Epithelial cell of esophagus (primary cell): ENCODE measurements at places on chromosomes 7 and 10.

DNA sequence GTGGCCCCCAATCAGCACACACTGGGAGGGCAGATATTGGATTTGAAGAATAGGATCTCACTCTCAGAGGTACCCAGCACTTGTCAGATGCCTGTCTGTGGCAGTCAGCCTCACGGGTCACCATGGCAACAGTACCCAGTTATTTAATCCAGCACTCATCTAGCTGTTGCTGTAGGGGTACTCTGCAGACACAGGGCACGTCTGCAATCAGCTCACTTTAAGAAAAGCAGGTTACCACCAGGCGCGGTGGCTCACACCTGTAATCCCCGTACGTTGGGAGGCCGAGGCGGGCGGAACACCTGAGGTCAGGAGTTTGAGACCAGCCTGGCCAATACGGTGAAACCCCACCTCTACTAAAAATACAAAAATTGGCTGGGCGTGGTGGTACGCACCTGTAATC is 11.9 kb downstream of the SFXN4 start:
- DNase-seq = no peak

DNA sequence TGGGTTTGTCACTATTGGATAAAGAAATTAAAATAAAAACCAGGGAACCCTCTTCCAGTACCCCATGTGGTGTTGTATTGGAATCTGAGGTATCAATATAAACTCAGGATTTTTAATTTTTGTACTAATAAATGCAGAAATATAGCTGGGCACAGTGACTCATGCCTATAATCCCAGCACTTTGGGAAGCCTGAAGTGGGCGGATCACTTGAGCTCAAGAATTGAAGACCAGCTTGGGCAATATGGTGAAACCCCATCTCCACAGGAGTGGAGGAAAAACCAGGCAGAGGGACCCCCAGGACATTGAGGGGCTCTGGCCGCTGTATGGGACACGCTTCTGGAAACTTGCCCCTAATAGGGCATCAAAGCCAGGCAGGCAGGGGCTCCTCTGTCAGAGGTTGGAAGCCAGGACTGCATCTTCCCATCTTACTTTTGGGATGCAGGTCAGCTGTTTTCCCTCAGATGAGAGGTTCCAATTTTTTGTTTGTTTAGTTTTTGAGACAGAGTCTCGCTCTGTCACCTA is 11.1 kb downstream of the ADIRF start:
- no peak for DNase-seq

DNA sequence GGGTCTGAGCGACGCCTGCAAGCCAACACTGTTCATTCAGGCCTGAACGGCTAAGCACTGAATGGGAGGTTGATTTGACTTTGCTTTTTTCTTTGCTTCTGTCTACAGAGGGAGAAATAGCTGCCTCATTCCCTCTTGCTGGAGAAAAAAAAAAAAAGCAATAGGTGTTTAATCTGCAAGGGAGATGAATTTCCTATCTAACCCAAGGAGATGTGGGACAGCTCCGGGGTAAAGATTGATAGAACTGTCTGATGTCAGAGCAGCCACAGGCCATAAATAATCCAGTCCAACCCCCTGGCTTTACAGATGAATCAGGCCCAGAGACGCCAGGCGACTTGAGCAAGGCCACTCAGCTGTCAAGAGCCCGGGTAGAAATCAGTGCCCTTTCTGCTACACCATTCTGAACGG is 168.0 kb downstream of the ARHGAP12 start:
- no peak for DNase-seq

DNA sequence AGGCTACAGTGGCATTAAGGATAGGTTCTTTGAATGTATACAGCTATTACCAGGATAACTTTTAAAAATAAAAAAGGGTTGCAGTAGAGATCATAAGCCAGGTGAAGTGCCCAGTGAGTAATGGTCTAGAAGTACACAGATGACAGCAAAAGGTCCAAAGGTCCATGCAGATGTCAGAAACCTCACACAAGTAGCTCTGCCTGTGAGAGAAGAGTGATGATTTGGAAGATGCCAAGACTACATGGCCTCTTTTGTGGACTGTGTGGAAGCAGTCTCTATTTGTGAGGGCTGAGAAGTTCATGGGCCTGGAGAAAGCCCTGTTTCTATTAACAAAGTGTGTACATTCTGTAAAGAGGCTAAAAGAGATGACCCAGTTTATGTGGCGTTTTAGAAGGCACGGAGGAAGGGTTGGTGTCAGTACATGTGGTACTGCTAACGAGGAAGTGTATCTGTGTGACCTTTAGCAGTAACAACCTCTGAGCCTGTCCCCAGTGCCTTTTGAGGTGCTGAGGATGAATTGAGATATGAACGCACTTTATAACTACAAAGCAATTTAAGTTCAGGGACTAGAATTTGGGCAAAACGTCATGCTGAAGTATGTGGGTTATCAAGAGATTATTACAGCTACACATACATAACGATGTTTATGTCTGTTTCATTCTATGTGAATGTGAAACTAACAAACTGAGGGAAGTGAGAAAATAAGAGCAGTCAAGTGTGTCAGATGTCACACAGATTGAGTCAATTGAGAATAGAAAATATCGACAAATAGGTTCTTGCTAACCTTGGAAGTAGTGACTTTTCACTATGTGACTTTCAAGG is 7.6 kb downstream of the CYCS start:
- DNase-seq = no peak

DNA sequence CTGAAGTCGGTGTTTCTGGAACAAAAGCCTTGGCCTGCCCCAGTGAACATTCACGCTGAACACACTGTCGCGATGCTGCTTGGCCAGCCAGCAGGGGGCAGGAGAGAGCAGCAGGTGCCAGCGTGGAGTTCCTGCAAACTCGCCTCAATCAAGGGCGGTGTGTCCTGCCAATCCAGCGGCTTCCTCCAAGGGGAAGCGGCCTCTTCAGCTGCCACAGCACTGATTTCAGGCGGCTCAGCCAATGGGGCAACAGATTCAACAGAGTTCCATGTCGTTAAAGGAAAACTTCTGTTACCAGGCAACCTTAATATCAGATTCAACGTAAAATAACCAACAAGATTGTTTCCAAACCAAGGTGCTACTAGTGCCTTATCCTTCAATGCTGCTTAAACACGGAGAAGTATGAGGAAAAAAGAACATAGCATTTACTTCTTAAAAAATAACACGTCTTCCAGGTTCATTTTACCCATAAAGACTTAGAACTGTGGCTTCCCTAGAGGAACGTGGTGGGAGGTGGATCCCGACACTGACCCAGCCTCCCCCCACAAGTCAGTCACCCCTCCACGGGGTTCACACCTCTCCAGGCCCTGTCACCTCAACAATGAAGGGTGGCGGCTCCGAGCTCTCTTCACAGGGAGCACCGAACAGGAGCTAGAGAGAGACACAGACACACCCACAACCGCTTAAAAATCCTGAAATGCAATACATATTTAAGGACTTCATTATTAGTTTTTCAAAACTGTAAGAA is 178.2 kb downstream of the DIP2C start:
- DNase-seq = peak; percentile 87

DNA sequence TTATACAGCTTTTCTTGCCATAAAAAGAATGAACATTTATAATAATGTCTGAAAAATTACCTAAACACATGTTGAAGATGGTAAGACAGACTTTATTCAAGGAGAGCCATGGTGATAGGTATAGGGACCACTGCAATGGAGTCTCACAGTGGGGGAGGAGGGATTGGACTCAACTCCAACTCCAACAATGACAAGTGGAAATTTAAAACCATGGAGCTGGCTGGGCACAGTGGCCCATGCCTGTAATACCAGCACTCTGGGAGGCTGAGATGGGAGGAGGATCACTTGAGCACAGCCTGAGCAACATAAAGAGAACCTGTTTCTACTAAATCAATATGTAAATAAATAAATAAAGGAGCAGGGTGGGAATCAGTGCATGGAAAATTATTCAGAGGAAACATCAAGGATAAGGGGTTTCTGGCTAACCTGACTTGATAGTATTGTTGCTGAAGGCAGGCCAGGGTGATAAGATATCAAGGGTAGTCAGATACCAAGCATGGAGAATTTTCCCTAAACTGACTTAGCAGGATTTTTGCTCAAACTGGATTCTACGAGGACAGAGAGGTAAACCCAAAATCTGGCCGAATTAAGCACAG is 19.5 kb upstream of the MICU1 start:
- no peak for DNase-seq

GRCh38 chr10:131697476-131698128 is 203.2 kb upstream of the PPP2R2D start:
- no peak for DNase-seq

GRCh38 chr10:123741146-123741545 is 75.0 kb downstream of the GPR26 start:
- DNase-seq = no peak

DNA sequence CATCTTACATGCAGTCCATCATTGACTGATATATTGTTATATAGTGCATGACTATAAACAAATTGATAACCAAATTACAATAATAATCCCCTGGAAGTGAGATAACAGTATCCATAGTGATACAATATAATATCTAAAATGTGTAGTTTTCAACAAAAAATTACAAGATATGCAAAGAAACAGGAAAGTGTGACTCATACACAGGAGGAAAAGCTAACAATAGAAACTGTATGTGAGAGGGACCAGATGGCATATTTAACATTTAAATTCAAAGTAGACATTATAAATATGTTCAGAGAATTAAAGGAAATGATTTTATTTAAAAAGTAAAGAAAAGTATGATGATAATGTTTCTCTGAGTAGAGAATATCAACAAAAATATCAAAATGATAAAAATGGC is 8.0 kb downstream of the OR9A2 start:
- DNase-seq = no peak

DNA sequence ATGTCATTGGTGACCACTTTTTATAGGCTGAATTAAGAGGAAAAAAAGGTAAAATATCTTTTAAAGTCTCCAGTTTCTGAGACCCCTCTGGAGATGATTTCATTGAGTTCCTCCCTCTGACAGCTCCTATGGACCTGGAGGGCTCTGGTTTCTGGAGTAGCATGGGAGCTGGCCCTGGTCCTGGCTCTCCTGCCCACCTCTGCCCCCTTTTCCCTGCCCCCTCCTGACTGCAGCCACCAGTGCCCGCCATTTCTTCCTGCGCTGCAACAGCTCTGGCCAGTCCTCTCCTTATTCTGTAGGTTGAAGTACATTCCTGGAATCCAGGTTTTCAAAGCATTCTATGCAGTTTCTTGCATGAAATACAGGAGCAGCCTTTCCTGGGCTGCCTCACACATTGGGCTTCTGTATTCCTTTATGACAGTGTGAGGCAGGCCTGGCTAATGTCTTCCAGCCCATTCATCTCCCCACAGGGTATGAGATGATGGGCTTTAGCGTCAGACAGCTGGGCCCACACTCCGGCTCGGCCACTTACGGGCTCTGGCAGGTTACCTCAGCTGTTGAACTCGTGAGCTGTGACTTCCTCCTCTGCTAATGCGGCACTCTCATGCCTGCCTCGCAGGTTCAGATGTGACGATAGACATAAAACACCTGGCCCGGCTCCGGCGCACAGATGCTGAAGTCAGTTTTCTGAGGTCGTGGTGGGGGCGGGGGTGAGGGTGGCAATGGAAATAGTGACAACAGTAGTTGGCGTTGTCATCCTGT is 101.7 kb downstream of the MGMT start:
- DNase-seq = no peak

GRCh38 chr7:154541606-154542005 is 461.3 kb downstream of the PAXIP1 start:
- DNase-seq = no peak
